ENCODE measurements at places on chromosomes 7 and 10.

DNA sequence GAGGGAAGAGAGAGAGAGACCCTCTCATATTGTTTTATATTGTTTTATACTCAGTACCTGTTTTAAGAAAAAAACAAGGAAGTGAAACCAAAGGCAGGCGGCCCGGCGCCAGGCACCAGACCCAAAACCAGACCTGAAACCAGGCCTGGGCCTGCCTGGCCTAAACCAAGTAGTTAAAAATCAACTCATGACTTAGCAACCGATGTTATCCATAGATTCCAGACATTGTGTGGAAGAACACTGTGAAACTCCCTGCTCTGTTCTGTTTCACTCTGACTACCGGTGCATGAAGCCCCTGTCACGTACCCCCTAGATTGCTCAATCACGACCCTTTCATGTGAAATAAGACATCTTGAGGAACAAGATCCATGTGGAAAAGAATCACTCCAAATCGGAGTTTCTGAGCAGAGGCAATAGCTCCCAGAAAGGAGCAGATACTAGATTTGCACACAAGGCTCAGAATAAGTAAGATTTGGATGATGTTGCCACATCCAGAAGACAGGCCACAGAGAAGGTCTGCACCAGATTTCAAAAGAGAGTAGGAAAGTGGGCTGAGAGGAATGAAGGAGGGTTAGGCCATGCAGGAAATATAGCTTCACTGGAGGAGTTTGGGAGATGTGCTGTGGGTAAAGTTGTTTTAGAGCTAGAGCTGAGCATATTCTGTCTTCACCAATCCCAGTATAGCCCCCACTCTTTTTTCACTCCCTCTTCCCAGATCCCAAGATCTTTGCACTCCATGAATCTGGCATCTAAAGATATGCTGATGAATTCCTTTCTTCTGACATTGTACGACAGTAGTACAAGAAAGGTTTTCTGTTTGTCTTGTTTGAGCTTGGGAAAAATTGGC lies 8.8 kb upstream of the ZNF248 start:
- no peak overlapping the region for H3K27ac ChIP-seq
- H3K4me1 ChIP-seq, result no peaks in the 10 kb centered on the region
- no peak for DNase-seq
- H3K27me3 ChIP-seq, result no peaks in the 10 kb centered on the region

GRCh38 chr10:95374597-95375209 lies 83.9 kb upstream of the PDLIM1 start:
- no peak overlapping the region for H3K27ac ChIP-seq
- peak; percentile 22 for DNase-seq
- H3K27me3 ChIP-seq, result peaks cover 23% of the 10 kb centered on the region
- no peak overlapping the region for H3K4me3 ChIP-seq
- H3K36me3 ChIP-seq, result no peaks in the 10 kb centered on the region
- peaks cover 3% of the 10 kb centered on the region for H3K4me1 ChIP-seq

GRCh38 chr10:119724593-119725516 lies 995 bp upstream of the INPP5F start:
- peaks cover 4% of the 10 kb centered on the region for H3K36me3 ChIP-seq
- no peak for DNase-seq
- H3K4me3 ChIP-seq, result peak overlapping the region; percentile 83
- H3K27me3 ChIP-seq, result no peaks in the 10 kb centered on the region
- peak overlapping the region; percentile 52 for H3K27ac ChIP-seq

DNA sequence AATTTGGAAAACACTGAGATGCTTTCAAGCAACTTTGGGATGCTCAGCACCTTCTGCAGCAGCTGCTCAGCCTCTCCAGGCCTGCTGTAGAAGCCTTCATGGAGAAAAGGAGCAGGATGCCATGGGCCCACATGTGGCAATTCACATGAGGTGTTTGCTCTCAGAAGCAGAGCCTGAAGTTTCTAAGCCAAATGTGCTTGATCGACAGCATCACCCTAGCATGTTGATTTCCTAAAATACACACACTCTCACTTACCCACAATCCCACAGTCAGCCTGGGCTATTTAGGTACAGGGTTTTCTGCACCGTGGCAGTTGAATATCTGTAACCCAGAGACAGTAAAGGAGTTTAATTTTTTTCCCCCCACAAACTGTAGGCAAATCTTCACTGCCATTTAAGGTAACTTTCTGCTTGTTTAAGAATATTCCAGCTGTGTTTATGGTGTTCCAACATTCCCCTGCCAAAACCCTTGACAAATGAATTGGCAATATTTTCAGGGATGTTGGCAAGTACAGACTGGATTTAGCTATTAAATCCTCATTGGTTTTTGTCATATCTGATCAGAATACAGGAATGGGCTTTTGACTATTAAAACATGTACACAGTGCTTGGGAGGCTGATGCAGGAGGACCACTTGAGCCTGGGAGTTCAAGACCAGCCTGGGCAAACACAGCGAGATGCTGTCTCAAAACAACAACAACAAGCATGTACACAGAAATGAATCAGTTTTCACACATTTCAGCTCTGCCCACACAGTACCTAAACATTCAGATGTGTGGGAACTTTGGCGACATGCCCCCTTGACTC lies 244.2 kb downstream of the CELF2 start:
- H3K4me1 ChIP-seq, result peaks cover 60% of the 10 kb centered on the region
- peak overlapping the region; percentile 86 for H3K27ac ChIP-seq
- H3K36me3 ChIP-seq, result peaks cover 87% of the 10 kb centered on the region
- DNase-seq, result no peak
- no peaks in the 10 kb centered on the region for H3K27me3 ChIP-seq

DNA sequence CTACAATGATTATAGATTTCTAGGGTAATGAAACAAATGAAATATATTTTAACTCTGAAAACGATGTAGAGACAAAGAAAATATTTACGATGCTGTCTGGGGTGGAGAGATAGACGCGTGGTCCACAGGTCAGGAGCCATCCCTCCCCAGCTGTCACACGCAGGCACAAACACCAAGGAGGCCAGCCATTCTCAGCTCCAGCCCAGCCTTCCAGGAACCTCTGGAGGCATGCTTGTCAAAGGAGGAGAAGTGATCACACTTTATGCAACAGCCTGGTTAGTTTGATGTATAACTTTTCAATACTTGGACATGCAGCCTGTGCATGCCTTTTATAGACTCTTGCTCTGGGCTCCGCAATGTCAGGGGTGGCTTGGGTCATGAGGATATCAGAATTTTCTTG lies 391.5 kb upstream of the MGMT start:
- no peak overlapping the region for H3K27ac ChIP-seq
- H3K36me3 ChIP-seq, result no peaks in the 10 kb centered on the region
- H3K4me3 ChIP-seq, result no peak overlapping the region

DNA sequence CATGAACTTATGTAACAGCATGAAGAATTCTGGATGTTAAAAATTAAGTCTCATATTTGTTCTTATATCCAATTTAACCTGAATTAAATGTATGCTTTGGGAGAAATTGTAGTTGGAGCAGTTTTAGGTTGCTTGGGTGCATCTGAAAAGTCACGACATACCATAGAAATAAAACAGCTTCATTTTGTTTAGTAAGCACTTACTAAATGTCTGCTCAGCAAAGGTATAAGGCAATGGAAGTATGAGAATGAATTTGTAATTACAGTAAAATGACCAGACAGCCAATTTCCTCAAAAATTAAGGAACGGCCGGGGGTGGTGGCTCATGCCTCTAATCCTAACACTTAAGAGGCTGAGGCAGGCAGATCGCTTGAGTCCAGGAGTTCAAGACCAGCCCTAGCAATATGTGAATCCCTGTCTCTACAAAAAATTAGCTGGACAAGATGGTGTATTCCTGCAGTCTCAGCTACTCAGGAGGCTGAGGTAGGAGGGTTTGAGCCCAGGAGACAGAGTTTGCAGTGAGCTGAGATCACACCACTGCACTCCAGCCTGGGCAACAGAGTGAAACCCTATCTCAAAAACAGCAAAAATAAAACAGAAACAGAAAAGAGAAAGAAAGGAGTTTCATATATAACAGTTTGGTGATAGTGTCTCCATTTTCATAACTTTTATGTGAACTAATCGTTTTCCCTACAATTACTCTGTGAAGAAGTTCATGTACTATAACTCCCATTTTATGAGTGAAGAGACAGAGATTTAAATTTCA lies 47.2 kb upstream of the KLF6 start:
- no peaks in the 10 kb centered on the region for H3K27me3 ChIP-seq
- peaks cover 4% of the 10 kb centered on the region for H3K36me3 ChIP-seq
- peaks cover 38% of the 10 kb centered on the region for H3K4me1 ChIP-seq
- no peak overlapping the region for H3K27ac ChIP-seq

DNA sequence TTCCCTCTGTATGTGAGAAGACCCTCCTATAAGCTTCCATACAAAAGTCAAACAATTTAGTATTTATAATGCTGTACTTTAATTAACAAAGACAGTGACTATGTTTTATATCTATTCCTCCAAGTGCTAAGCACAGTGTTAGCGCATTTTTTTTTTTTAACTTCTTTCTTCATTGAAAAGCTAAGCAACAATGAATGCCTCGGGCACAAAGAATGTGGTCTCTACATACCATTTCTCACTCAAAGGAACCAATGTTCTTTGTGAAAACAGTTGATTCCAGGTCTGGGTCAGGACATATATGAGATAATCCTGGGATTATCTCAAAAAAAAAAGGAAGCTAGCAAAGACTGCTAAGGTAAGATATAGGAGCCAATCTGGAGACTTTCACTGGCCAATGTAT lies 26.2 kb upstream of the REEP3 start:
- H3K36me3 ChIP-seq, result peaks cover 3% of the 10 kb centered on the region
- H3K4me1 ChIP-seq, result peaks cover 10% of the 10 kb centered on the region
- DNase-seq, result no peak
- no peak overlapping the region for H3K4me3 ChIP-seq
- no peaks in the 10 kb centered on the region for H3K27me3 ChIP-seq
- H3K27ac ChIP-seq, result no peak overlapping the region

DNA sequence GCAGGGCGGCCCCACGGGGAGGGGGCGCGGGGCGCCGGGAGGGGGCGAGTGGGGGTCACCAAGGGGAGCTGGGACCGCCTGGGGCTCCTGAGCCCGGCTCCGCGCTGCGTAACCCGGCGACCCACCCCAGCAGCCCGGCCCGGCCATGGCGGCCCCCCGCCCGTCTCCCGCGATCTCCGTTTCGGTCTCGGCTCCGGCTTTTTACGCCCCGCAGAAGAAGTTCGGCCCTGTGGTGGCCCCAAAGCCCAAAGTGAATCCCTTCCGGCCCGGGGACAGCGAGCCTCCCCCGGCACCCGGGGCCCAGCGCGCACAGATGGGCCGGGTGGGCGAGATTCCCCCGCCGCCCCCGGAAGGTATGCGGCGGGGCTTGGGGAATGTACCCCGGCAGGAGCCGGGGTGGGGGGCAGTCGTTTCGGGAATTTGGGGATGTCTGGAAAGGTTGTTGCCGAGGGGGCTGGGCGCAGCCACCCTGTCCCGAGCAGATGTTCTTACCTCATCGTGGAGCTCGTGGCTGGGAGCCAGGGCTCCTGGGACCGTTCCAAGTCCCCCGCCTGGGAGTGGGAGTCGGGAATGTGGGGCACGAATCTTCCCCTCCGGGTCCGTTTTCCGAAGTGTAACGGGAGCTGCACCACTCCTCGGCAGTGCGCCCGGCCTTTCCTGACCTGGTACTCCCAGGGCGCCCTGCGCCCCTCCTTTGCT lies 431 bp downstream of the ZYX start:
- DNase-seq, result no peak
- H3K4me3 ChIP-seq, result no peak overlapping the region

DNA sequence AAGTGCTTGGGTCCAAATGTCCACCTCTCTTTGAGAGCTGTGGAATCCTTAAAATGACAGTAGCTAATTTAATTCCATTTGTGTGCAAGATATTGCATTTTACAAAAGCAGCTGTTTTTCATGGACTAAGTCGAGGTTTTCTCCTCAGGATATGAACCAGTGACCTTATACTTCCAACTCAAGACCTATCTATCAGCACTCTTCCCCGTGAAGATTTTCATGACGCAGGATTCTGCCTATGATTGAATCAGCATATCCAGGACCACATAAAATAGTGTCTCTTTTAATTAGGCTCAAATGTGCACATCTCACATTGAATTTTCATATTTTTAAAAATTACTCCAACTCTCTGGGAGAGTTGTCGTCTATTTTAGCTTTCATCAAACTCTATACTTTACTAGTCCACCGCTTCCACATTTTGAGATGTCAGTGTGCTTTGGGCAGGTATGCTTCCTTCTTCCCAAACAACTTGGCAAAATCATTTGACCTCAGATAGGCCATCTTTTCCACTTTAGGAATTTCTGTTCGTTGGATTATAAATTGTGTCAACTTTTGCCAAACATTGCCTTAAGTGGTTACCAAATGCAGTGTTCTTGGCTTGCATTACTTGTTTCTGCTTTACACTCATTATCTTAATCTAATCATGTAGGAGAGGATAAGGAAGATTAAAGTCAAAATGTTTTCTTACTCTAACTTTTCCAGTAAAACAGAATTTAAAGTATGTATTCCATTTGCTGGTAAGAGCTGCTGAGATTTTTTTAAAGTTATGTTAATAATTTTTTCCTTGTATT lies 39.4 kb downstream of the SEMA3A start:
- H3K27me3 ChIP-seq, result no peaks in the 10 kb centered on the region
- H3K27ac ChIP-seq, result no peak overlapping the region
- H3K4me1 ChIP-seq, result no peaks in the 10 kb centered on the region
- H3K36me3 ChIP-seq, result no peaks in the 10 kb centered on the region
- H3K4me3 ChIP-seq, result no peak overlapping the region

Data from effector memory CD8-positive, alpha-beta T cell (primary cell).